ENCODE measurements at places on chromosomes 5 and 9.

DNA sequence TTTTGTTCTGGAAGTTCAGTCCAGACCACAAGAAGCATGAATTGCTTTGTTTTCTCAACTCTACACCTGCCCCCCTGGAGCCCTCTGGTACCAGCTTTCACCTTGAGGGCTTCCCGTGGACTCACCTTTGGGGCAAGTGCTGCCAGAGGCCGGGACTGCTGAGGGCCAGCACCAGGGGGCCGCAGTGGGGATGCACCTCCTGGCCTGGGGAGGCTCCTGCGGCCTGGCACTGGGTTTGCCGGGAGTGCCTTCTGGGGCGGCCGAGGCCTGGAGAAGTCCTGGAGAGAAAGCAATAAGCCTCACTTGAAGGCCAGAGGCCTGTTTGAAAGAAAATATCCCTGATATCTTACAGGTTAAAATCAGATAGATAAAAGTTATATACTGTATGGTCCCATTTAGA, 21.7 kb downstream of the NIPAL4 start:
- DNase-seq, result no peak

GRCh38 chr9:97749928-97750327, 52.8 kb upstream of the XPA start:
- peak; percentile 11 for DNase-seq

- DNase-seq, result no peak
Observed at GRCh38 chr9:118918180-118918579, 451.1 kb downstream of the BRINP1 start.

DNA sequence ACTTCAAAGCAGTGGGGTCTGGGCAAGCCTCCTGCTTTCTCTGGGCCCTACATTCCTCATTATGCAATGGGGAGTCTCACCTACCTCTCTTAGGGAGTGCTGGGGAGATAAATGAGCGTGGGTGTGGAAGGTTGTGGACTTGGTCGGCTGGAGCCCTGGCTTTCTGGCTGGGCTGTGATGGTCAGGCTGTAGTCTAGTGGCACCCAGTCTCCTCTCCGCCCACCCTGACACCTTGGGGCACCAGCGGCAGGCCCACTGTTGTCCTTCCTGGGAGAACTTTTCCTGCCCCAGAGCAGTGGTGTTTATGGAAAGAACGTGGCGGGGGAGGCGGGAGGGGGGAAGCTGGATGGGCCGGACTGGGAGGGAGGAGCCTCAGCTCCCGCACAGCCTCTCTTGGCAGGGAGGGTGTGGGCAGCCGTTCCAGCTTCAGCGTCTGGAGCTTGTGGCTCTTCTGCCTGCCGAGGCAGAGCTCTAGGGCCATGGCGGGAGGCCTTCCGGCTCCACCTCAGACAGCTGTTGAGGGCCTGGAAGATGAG, 4.1 kb downstream of the PTGS1 start:
- no peak for DNase-seq

DNA sequence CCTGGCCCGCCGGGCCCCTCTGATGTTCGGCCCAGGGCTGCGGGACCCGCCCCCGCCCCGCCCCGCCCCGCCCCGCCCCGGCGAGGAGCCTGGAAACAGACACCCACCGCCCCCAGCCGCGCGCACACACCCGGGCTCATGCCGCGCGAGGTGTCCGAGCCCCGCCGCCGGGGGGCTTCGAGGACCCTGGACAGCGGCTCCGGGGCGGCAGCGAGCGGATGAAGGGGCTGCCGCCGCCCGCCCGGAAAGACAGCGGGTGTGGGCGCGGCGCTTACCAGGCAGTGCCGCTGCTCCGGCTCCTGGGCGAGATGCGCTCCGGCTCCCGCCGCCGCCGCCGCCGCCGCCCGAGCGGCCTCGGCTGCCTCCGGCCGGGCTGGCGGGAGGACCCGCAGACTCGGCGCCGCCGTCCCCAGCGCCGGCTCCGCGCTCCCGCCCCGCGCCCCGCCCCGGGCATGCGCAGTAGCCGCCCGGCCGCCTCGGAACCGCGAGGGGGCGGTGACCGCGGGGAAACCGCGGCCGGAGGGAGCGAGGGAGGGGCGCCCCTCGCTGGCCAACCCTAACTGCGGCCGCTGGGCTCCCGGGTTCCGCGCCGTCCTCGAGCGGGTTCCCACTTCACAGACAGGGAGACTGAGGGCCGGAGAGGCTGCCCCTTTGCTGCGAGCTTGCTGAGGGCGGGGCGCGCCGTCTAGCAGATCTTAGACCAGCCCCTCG, at the start of gene GPRIN1:
TSS of gene GPRIN1 (minus strand) at position 433 of the 711 bp plus-strand sequence. CDS start 10,322 bp downstream, outside the sequence.
- peak; percentile 86 for DNase-seq

DNA sequence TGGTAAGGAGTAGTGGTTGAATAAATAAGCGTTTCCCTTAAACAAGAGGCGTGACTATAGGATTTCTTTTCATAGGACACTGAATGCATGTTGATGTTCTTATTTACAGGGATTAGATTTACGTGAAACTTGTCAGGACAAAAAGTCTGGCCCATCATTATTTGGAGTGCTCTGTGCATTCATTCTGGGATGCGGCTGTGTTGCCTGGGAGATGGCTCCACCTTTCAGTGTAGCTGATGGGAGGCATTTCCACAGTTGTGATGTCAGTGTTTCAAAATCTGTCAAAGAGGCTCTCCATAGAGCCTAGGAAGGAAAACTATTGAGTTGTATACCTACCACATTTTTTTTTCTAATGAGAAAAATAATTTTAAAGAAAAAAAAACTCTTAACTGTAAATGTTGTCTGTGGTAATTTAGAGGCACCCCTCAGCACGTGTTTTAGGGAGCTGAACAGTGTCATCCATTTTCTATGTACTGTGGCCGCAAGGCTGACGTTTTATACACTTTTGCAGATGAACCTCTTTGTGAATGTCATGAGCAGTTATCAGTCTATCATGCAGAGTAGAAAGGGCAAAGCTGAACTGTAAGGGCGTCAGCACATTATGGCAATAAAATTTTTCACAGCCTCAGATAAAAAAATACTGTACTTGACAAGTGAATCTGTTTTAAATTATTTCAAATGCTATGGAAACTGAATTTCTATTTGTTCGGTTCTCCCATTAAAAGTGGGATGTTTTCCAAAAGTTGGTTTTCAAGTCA, 202.7 kb downstream of the PBX3 start:
- no peak for DNase-seq

DNA sequence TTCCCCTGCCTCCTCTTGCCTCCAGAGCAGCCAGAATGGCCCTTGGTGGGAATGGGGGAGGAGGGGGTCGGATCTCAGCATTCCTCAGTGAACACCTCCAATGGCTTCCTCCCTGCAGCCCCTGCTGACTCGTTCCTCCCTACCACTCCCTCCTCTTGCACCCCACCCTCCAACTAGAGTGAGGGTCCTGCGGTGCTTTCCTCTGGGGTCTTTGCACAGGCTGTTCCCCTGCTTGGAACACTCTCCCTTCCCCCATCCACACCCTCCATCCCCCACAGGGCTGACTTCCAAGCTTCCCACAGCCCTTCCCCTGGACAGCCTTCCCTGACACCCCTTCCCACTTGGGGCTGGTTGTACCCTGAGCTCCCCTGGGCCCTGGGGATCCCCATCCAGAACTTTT, 70.4 kb upstream of the NEK6 start:
- DNase-seq, result no peak

GRCh38 chr9:110443146-110443865, 105.6 kb upstream of the TXNDC8 start:
- no peak for DNase-seq

DNA sequence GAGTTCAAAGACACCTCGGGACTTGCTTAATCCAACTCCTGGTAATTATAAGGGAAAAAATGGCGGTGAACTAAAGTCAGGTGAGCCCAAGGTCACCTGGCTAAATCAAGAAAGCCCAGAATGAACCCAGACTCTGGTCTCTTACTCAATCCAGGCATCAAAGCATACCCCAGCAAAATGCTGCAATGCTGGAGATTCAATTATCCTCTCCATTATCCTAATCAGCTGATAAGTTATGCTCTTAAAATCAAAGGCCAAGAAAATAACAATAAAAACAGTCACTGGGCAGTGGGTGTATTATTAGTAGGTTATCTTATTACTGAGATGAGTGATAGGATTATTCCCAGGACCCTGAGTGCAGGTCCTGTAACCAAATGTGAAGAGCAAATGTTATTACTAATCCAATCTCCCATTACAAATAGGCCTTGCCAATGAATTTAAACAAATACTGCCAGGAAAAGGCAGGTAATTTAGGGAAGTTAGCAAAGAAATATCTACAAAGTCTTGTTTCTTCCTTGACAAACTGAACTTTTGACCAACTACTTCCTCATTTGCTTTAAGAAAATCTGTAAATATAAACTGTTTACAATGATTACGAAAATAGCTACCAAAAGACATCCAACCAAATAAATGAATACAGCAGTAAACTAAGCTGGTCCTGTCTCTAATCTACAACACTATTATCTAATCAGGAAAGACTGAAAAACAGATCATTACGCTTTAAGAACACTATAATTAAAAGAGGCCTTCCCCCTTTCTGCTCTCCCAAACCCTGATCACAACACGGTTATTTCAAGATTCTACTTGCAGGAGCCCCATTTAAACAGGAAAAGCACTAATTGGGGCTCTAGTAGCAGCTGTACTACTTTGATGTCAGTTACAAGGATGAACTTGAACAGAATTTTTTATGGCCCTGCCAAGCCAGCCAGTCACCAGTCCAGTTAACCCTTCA, 103.2 kb downstream of the MED27 start:
- no peak for DNase-seq

DNA sequence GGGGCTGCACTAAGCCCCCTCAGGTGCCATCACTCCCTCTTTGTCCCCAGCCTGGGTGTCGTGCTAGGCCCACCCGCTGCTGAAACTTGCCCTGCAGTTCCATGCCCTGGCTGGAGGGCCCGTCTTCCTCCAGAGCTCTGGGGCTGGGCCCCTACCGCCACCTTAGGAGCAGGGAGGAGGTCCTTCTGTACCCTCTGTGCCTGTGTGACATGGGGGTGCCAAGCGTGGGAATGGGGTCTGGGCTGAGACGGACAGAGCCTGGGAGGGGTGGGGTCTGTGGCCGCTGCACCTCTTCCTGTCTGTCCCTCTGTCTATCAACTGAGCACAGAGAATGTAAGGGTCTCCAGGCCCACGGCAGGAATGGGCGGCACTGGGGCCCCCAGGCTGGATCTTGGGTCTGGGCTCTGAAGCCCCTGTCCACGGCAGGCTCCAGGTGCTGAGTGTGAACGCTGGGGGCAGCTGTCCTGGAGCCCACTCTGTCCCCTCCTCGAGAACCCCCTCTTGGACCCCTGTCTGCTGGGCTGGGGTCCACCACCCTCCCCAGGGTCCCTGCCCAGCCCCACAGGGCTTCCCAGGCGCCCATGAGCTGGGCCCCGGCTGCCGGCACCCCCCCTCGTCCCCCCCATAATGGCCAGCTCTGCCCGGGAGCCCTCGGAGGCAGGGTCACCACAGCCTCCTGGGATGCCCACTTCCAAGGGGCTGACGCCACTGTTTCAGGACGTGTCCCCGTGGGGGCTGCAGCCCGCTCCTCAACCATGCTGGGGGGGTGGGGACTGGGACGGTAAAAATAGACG, 15.8 kb upstream of the NRARP start:
- no peak for DNase-seq

All from activated CD8-positive, alpha-beta memory T cell treated with anti-CD3 and anti-CD28 coated beads for 24 hours (primary cell).